ENCODE measurements at places on chromosomes 16 and 17.
A peak's percentile ranks its signal among the peaks of the same experiment; 100 is the strongest.

DNA sequence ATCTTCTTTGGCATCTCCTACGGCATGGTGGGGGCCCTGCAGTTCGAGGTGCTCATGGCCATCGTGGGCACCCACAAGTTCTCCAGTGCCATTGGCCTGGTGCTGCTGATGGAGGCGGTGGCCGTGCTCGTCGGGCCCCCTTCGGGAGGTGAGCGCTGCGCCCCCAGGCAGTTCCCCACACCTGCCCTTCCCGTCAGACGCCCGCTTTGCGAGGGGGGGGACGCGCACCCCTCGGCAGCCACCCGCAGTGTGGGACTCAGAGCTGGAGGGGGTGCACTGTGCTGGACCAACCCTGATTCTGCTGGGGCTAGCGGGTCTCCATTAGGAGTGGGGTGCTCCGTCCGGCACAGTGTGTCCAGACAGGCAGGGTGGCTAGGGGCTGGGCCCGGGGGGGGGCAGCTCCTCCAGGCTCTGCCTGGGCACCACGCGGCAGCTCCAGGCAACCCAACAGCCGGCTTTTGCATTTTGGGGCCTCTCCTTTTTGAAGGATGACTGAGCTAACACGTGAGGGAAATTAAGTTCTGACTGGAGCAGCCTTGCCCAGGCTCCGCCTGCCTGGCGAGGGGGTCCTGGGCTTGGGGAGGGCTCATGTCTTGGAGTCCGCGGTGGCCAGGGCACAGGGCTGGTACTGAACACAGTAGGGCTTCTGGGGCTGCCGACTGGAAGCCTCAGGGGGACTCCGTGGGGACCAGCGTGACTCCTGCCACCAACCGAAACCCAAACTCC lies 9.1 kb downstream of the SLC16A3 start:
- peak; percentile 59 for DNase-seq

DNA sequence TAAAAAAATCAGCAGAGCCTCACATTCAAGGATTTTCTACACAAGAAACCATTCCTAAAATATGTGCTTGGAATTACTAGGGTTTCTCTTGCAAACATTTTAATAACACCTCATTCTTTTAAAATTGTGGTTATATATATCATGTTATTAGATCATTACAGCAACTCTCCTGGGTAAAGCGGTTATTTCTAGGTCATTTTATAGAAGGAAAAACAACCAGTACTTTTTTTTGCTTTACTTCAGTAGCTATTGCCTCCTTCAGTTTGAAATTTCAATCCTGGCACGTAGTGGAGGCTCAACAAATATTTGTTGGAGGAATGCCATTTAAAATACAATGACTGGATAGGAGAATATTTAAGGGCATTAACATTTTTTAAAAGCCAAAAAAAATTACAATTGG lies 220.6 kb downstream of the CDRT15L2 start:
- no peak for DNase-seq

- DNase-seq = no peak
Observed at GRCh38 chr17:38658741-38659345, 15.9 kb downstream of the EPOP start.

DNA sequence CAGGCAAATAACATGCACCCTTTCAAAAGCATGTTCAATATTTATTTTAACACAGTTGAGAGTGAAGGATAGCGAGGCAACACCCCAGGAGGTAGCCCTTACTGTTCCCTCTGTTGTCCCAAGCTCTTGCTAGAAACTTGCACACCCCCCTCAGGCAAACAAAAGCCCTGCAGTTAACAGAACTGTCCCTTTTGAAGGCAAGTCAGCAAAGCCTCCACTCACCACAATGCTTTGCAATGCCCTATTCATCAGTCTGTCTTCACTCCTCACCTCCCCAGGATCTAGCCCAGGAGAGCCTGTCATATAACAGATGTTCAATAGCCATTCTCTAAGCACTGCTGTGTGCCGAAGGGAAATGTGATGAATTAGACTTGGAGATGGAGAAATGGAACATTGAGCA lies 3.5 kb upstream of the CNEP1R1 start:
- DNase-seq = no peak

- no peak for DNase-seq
Observed at GRCh38 chr17:72466606-72467005, 345.8 kb downstream of the SOX9 start.

- DNase-seq = no peak
Observed at GRCh38 chr17:80647746-80648145, 103.1 kb downstream of the RPTOR start.

- DNase-seq = no peak
Observed at GRCh38 chr16:59161679-59162078, 427.6 kb upstream of the GOT2 start.

DNA sequence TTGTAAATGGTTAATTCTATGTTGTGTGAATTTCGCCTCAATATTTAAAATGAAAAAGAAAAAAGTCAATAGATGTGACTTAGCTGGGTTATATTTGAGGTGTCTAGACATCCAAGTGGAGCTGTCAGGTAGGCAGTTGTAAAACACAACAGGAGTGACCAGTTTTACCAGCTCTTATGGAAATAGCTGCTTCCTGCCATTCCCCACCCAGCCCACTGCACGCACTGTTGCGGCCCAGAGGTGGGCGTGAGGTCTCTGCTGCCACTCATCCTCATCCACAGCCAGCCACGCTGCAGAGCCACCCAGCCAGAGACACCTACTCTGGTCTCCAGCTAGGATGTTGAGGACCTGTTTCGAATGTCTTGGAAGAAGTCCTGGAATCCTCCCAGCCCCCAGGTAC lies 3.4 kb upstream of the CARD14 start:
- DNase-seq = no peak

- no peak for DNase-seq
Observed at GRCh38 chr17:42525221-42525620, 10.8 kb upstream of the NAGLU start.

DNA sequence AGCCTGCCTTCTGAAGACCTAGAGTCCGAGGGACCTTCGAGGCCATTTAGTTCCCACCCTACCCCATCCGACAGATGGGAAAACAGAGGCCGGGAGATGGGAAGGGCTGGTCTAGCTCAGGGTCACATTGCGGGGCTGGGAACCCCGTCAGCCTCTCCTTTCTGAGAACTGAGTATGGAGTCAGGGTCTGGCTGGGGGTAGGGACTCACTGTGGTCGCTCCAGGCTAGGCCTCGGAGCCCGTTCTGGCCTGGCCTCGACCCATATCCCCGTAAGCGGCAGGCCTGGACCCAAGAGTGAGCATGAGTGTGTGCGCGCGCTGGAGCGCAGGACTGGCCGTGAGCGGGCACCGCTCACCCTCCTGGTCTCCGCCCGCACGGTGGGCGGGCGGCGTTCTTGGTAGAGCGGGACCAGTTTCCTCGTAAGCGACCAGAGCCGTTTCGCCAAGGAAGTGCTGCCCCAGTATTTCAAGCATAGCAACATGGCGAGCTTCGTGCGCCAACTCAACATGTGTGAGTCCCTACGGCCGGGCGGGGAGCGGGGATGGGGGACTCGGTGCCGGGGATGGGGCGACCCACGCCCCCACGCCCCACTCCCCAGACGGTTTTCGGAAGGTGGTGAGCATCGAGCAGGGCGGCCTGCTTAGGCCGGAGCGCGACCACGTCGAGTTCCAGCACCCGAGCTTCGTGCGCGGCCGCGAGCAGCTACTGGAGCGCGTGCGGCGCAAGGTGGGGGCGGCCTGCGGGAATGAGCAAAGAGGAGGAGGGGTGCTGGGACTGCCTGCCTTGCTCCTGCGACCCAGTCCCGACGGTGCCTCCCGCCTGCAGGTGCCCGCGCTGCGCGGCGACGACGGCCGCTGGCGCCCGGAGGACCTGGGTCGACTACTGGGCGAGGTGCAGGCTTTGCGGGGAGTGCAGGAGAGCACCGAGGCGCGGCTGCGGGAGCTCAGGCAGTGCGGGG lies 855 bp downstream of the HSF4 start:
- peak; percentile 66 for DNase-seq
